ENCODE measurements at places on chromosomes 4 and X.

- no peak for DNase-seq
Observed at GRCh38 chrX:42098900-42099299, 175.5 kb upstream of the CASK start.

- DNase-seq, result no peak
Observed at GRCh38 chrX:137212078-137212632, 178.4 kb upstream of the GPR101 start.

DNA sequence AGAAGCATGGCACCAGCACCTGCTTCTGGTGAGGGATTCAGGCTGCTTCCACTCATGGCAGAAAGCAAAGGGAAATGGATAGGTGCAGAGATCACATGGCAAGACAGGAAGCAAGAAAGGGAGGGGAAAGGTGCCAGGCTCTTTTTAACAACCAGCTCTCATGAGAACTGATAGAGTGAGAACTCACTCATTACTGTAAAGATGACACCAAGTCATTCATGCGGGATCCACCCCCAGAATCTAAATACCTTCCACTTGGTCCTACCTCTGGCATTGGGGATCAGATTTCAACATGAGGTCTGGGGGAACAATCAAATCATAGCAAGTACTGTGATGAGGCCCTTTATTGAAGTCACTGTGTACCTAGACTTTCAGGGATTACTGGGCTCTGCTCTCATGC, 72.0 kb upstream of the PRDM5 start:
- DNase-seq, result no peak

- no peak for DNase-seq
Observed at GRCh38 chrX:39728025-39728424, 369.7 kb downstream of the BCOR start.

GRCh38 chrX:3697701-3698279, 15.7 kb downstream of the PRKX start:
- DNase-seq, result no peak

GRCh38 chr4:149280806-149281205, 534.8 kb downstream of the IQCM start:
- DNase-seq, result no peak

- no peak for DNase-seq
Observed at GRCh38 chr4:20444599-20445337, 193.1 kb downstream of the SLIT2 start.

DNA sequence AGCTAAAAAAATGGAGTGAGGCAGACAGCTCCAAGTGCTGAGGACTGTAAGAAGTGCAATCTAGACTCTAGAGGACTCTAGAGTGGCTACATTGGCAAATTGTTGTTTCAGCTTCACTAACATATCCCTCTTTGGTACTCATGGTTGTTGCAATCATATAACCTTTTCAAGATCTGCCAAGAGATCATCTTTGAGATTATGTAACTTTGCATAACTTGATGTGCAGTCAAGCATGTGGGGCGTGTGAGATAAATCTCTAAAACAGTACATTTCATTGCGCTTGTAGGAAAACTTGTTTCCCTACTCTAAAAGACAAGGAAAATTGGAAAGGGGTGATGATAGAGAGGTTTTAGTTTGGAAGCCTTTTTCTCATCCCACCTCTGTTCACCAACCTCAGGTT, 11.2 kb upstream of the BRS3 start:
- no peak for DNase-seq

DNA sequence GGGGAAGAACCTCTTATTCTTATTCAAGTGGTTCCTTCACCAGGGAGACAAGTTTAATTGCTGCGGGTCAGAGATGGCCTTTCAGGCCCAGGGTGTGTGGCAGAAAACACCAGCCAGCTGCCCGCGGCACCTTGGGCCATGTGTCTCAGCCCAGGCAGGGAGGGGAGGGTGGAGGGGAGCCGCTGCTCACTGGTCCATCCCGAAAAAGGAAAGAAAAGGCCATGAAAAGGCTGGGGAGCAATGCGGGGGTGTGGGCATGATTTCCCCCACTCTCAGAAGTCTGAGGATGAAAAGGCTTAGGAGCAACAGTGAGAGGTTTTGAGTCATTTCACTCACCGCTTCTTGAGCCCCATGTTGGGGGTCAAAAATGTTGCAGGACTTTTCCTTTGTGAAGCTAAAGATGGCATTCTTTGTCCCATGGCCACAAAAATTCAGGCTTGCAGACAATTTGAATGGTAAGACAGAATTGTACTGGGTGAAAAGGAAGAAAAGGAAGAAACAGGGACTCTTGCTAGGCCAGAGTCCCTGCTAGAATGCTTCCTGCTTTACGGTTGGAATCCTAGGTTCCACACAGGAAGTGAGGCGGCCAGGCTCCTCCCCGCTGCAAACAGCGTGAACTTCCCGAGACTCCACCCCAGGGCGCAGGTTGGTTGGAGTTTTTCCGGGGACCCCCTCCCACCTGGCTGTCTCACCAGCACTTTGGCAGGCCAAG, 17.4 kb upstream of the FAM47E start:
- DNase-seq, result no peak

DNA sequence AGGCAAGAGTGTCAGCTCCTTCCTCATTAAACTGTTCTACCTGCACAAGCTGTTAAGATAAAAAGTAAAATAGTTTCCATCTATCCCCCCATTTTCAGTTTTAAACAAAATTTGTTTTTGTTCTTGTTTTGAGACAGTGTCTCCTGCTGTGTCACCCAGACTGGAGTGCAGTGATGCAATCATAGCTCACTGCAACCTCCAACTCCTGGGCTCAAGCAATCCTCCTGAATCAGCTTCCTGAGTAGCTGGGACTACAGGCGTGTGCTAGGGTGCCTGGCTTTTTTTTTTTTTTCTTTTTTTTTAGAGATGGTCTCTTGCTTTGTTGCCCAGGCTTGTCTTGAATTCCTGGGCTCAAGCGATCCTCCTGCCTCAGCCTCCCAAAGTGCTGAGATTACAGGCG, 105.4 kb downstream of the HS6ST2 start:
- DNase-seq, result no peak

- no peak for DNase-seq
Observed at GRCh38 chrX:107674480-107675364, 46.4 kb downstream of the PRPS1 start.

DNA sequence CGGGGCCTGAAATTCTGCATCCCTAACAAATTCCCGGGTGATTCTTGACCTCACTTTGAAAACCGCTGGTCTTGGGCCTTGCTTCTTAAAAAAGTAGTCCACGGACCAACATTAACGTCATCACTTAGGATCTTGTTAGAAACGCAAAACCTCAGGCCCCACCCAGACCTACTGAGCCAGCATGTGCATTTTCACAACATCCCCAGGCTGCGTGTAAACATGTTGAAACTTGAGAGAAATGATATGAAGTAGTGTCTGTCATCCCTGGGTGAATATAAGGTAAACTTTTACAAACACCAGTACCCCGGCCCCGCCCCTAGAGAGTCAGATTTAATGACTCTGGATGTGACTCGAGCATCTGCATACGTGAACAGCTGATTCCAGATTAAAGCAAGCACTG, 33.7 kb downstream of the SORBS2 start:
- DNase-seq, result no peak

DNA sequence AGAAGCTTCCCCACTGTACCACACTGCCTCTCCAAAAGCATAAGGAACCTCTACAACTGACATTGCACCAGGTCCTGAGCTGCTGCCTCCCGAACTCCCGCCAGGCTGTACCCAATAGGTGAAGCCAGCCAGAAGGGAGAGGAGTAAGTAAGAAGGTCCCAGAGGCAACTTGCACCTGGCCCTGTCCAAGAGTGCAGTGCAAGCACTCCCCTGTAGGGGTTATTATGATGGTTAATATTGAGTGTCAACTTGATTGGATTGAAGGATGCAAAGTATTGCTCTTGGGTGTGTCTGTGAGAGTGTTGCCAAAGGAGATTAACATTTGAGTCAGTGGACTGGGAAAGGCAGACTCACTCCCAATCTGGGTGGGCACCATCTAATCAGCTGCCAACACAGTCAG, 879.3 kb upstream of the SLIT2 start:
- no peak for DNase-seq

DNA sequence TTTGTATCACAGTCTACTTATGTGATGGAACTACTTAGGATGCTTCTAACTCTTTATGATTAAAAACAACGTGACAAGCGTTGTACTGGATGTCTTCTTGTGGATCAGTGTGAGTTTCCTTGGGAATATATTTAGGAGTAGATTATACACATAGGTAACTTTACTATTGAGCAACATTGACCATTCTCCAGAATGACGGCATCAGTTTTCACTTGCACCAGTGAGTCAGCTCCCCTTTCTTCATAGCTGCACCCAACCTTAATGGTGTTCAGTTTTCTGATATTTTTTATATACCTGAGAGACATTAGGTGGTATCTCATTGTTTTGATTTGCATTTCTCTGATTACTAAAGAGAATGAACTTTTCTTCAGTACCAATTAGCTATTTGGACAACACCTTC, 343.9 kb downstream of the ADGRL3 start:
- no peak for DNase-seq

GRCh38 chr4:85514783-85515182, 39.8 kb downstream of the ARHGAP24 start:
- DNase-seq, result no peak

DNA sequence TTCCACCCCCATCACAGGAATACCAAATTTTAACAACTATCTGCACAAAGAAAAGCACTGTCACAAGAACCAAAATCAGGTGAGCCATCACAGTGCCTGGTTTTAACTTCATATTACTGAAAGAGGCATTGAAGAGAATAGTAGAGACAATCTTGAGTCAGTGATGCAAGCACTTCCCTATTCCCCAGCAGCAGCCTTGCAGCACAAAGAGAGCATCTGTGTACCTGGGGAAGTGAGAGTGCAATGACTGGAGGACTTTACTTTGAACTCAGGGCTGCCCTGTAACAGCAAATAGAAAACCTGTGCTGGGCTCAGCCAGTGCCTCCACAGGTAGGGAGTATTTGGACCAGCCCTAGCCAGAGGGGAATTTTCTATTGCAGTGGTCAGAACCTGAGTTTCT, 361.8 kb downstream of the TEX13C start:
- no peak for DNase-seq

DNA sequence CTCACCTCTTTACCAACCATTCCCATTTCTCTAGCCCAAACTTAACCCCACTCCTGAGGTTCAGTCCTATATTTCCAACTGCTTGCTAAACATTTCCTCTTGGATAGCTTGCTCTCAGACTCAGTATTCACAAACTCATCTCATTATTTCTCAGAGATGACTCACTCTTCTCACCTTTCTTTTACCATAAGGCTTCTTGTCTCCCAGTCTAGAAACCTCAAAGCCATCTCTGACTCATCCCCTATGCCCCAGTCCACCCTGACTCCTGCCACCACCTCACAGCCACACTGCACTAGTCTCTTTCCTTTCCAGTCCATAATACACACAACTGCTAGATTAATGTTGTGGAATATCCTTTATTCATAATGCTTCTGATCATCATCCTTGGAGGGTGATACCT, 4.8 kb downstream of the FRMPD3 start:
- no peak for DNase-seq

DNA sequence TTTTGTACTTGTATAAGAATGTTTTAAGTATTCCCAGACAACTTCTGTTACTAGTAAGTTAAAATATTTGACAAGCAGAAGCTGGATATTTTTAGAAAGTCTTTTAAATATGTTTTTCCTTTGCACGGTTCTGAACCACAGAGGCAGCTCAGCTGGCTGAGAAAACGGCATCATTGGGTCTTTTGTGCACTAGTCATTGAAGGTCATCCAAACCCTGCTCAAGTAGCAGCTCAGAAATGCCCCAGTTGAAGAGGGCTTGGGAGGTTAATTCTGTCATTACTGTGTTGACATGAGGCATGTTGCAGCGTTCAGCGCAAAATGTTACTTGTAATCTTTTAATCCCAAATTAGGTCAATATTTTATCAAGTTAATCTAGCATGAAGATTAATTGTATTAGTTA, 383.7 kb upstream of the FAM241A start:
- DNase-seq, result no peak

GRCh38 chr4:185914583-185915199, 102.7 kb upstream of the SORBS2 start:
- no peak for DNase-seq

DNA sequence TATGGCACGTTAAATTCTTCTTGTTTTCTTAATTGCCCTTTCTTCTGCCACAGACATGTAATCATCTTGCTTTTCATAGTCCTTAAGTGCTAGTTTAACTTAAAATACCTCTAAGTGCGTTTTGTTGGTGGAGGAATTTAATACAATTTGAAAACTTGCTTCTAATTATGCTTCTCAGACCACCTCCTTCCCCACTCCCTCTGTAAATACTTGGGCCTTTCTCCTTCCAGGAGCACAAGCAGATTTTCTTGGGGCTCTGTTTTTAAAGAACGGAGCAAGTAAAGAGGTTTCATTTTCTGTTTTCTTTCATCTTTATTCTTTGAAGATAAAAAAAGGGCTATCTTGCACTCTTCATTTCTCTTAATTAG, 559 bp upstream of the PCDH18 start:
- DNase-seq, result no peak

DNA sequence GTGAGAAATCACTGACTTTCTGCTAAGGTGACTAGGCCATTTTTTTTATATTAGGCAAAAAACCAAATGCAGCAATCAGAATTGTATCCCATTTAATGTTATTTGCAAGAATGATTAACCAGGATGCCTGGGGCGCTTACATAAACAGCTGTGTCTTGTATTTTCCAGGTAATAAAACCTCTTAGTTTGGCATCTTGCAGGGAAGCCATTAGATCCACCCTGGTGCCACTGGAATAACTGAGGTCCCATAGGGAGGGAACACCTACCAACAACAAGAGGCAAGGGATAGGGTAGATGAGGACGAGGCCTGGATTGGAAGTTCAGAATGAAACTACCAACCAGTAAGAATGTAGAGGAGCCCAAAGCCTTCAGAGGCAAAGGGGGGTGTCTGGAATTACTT, 288.3 kb downstream of the ARHGAP24 start:
- no peak for DNase-seq

DNA sequence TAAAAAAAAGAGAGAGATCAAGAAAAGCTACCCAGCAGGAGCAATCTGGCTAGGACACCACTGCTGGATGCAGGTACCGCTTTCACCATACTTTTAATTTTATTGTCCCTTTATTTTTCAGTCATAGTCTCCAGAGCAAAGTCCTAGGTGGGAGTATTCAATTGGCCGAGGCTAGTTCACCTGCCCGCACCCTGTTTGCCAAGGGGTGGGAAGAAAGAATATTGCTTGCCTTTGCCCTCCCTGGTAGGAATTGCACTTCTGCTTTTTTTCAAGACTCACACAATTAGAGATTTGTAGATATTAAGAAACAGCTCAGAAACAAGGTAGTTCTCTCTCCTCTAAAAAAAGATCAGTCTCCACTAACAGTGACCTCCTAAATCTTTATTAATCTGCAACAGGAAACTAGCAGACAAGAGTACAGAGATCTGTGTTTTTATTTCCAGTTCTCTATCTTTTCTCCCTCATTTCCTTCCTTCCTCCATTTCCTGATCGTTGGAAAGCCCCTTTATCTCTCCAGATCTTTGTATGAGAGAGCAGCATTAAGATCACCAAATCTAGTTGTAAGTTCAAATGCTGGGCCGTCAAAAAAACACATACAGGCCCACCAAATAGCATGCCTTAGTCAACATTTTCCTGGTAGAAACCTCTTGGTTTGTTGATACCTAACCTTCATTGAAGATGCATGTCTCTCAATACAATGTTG, 9.4 kb upstream of the RPGR start:
- no peak for DNase-seq
